ENCODE measurements at places on chromosomes 2 and 18.

DNA sequence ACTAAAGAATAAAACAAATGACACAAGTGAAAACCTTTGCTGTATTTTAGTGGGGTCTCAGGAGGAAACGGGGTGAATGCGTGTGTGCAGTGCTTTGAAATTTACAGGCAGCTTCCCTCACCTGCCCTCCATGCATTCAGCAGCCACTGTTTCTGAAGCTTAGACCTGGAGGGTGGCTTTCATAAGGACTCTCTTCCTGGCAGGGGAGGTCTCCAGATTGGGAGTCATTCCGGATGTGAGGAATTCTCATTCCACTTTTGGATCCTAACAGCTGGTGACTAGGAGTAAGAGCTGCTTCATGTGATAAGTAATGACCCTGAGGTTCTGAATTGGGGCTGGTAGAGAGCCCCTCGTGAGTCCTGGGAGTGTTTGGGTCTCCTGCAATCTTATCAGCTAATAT, 192.5 kb downstream of the SH3BP4 start:
- no peak for DNase-seq

DNA sequence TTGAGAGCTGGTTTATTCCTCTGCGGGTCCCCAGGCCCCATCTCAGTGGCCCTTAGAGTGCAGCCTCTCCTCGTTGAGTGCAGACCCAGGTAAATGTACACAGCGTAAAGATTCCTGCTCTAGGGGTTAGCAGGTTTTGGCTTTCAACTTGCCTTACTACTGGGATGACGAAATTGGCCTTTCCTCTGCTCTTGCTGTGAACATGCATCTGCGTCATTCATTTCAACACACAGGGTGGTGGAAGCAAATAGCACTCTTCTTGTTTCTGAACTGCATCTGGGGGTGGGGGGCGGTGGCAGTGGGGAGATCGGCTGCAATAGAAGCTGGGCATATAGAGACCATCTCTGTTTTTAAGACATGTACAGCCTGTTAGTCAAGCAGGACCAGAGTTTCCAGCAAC, 16.5 kb upstream of the SLC16A14 start:
- no peak for DNase-seq

DNA sequence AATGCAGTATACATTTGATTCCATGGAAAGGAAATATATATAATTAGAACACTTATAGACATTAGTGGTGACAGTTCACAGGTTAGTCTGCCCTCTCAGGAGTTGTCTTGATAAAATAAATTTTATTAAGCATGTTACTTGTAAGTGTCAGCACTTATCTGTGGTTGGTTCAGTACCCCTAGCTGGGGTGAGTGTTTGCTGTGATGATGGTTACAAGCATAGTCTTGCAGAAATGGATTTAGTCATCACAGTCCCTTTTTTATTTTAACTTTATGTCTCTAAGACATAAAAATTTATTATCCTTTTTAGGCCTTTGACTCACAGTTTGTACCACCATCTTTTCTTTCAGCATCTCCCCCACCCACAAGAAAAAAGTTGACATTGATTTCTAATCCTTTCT, 52.1 kb downstream of the NCK2 start:
- peak; percentile 6 for DNase-seq

DNA sequence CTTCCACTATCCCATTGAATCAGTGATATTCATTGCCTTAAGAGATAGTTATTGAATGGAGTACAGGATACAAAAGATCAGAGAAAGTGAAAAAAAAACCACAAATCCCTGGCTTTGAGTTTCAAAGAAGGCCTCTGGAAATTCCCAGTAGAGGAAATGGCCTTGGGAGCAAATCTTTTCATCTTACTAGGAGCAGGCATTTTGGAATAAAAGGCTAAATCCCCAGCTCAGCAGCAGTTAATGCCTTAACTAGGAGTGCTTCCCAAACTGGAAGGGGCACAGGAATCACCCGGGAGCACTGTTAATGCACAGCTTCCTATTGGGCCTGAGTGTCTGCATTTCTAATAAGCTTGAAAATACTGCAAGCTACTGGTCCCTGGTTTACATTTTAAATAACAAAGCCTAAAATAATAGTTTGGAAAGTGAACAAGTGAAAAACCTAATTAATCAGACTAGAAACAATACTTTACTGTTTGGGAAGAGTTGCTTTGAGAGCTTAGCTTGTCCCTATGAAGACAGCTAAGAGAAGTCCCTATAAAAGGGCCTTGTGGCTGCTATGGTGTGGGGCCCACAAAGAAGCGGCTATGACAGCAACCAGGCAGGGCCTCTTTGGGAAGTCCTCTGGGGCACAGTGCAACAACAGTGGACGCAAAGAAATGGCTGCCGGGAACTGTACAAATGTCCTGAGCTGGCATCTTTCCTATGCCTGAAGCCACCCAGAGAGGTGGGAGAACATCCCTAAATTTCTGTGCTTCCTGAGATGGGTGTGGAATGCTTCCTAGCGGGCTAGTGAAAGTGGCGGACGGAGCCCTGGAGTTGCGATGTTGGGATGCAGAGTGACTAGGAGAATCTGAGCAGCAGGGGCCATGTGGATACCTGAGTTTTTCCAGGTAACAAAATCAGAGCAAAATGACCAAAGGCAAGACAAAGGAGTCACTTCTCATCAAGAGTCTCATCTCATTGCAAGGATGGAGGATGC, 117.1 kb upstream of the KLHL14 start:
- no peak for DNase-seq

DNA sequence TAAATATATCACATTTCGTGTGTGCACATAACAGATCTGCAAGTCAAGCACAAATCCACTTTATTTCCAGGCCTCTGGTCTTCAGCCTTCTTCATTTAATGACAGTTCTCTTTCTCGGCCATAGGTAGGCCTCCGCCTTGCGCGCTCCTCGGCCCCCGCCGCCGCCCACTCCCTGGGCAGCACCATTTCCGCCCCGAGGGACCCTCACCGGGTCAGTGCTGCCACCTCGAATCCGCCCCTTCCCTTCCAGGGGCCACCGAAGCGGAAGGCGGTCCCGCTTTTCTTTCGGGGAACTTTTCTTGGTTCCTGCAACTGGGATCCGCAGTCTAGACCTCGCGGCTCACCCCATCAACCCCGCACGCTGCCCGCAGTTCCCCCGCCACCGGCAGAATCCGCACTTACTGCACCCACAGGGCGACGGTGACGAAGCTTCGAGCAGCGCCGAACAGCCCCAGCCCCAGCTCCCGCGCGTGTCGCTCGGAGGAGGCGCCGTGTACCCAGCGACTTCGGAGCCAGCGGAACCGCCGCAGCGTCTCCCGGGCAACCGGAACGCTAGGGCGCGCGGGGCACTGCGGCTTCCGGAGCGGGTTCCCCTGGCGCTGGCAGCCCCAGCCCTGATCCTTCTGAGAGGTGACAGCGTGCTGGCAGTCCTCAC, at the start of gene CDKL4:
Gene CDKL4 (minus strand): TSS at position 502 of the 655 bp plus-strand sequence.
- no peak for DNase-seq

- no peak for DNase-seq
Observed at GRCh38 chr18:11906176-11906575, 1.9 kb downstream of the MPPE1 start.

DNA sequence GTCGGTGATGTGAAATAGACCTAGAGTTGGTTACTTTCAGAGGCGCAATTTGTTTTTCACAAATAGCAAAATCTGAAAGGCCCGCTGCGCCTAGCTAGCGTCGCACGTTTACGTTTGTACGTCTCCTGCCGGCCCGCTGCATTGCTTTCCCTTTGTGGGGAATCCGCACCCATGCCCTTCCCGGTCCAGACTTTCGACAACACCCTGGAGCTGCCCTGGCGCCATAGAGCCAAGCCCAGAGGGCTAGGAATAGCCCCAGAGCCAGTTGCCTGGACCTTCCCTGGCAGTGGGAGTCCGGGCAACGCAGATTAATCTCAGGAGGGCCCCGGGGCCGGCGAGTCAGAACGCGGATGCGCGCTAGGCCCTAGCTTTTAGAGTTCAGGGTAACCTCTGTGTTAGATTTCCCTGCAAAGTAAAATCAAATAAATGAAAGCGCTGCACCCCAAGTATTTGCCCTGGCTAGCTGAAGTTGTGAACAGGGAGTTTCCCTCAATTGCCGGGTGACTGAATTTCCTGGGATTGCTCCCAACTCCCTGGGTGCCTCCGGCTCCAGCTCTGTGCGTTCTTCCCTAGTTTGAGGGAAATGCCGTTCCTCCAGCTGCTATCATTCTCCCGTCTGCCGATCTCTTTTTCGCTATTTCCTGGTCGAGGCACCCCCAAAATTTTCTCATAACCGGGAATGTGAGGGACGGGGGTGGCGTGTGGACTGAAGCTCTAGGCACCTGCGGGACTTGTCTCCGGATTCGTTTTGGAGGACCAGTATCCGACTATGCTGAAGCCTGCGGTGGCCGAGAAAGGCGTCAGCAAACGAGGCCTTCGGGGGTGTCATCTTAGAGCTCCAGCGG, 1.2 kb upstream of the EN1 start:
- DNase-seq = no peak

- DNase-seq = no peak
Observed at GRCh38 chr2:216104691-216105090, 4.5 kb upstream of the XRCC5 start.

- no peak for DNase-seq
Observed at GRCh38 chr2:221716426-221717303, 144.6 kb upstream of the EPHA4 start.

DNA sequence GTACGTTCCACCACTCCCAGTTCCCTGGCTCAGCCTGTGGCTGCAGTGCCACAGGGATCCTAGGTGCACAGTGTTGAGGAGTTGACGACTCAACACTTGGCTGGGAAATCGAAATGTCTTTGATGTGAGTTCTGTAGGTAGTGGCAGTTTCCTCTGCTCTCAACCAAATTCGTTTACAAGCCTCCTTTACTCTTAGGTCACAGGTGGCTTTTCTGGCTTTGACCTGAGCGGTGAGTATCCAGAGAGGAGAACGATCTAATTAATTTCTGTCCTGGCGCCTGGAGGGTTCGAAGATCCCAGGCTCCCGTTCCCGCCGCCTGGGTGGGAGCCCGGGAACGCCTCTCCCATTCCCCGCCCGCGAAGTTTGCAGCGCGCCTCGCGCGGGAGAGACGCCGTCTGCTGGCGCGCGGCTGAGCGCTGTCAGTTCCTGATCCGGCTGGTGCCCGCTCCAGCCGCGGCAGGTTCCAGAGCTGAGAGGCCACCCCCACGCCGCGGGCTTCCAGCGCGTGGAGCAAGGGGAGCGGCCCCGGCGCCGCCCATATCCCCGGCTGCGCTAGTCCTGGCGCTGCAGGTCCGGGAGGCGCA, at the start of gene LAMA3:
Gene LAMA3 (plus strand): TSS at position 423 of the 585 bp plus-strand sequence. CDS start 231 bp downstream, outside the sequence.
- DNase-seq = peak; percentile 19

GRCh38 chr2:121650315-121650930, 1.2 kb upstream of the CLASP1 start:
- DNase-seq = peak; percentile 36

GRCh38 chr2:240401781-240402551, 33.5 kb upstream of the GPC1 start:
- no peak for DNase-seq

GRCh38 chr2:143347901-143348414, 218.7 kb downstream of the ARHGAP15 start:
- DNase-seq = no peak

- DNase-seq = no peak
Observed at GRCh38 chr18:49699303-49699702, 114.0 kb downstream of the ACAA2 start.

DNA sequence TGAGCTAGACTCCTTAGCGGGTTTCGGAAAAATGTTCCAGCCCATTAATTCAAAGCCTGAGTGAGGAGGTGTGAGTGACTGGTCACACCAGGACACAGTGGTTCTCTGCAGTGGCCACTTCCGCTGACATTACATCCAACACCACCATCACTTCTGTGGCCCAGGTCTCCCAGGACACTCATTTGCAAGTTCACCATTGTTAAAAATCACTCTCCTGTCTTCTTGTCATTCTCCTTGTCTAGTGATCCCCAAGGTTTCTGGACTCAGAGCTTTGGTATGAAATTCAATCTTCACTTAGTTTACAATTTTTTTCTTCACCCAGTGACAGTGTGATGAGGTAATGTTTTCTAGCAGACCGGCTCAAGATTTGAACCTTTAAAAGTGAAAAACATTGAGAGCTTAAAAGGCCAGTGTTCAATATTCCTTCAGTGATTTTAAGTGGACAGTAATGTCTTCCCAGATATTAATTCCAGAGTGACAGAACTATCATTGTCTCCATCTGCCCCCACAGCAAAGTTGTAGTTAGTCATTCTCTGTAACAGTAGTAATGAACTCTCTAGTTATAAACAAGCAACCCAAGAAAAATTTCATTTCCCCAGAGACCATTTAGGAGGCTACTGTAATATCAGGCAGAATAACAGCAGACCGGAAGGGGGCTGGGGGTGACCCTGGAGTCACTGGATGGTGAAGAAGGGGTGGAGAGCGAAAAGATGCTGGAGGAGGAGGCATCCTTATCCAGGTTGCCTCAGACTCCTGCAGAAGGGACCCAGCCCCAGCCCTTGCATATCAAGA, 164.9 kb downstream of the GFPT1 start:
- DNase-seq = no peak

- DNase-seq = no peak
Observed at GRCh38 chr2:199458009-199458805, 468 bp upstream of the SATB2 start.

DNA sequence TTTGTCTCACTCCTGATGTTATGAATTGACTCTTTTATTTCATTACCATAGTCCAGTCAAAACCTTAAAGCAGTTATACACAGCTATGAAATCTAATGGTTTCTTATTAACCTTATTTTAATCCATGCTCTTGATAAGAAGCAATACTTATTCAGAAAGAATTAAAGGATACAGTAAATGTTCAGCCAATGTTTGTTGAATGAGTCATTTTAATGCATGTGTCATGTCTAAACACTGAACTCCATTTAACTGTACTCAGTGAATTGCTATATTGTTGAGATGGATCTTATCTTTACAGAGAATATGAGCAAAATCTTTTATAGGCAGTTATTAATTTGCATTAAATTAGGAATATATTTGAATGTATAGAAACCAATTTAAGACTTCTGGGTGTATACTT, 135.1 kb upstream of the TFPI start:
- DNase-seq = no peak

DNA sequence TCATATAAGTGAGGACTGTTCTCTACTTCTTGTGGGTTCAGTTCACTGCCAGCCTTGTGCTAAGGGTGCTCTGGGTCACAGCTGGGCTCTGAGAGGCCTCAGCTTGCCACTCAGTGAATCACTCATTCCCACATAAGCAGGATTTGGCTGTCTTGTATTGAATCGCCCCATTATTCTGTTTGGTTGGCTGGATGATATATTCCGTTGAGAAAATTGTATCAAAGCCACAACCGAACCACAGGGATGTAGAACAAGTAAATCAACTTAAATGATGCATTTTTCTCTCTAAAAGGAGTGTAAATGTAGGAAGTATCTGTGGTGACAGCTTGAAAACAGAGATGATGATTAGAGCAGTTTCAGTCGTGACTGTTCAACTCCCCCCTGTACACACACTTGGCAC, 39.6 kb downstream of the TTC39C start:
- no peak for DNase-seq

GRCh38 chr18:11249391-11249790, 100.0 kb upstream of the PIEZO2 start:
- DNase-seq = no peak

DNA sequence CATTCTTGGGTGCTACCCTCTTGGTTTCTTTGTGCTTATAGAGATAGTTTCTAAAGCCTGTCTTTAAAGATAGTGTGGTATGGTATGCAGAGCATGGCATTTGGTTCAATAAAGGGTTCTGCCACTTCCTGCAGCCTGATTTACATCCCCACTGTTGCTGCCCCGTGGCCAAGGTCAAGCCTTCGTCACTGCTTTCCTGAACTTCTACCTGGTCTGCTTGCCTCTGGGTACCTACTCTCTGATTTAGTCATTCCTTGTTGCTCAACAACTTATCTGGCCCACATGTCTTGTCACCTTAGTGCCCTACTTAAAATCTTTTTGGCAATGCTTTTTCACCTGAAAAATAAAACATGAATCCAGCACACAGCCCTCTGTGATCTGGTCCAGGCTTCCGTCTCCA, 352.9 kb downstream of the LPIN1 start:
- no peak for DNase-seq

GRCh38 chr2:160970052-160970965, 189.9 kb upstream of the TANK start:
- DNase-seq = peak; percentile 16

Data from hematopoietic multipotent progenitor cell treated with erythropoietin and hydrocortisone succinate and interleukin-3 and kit ligand, for 8 days (in vitro differentiated cells).